ENCODE measurements at places on chromosomes 16 and 17.

DNA sequence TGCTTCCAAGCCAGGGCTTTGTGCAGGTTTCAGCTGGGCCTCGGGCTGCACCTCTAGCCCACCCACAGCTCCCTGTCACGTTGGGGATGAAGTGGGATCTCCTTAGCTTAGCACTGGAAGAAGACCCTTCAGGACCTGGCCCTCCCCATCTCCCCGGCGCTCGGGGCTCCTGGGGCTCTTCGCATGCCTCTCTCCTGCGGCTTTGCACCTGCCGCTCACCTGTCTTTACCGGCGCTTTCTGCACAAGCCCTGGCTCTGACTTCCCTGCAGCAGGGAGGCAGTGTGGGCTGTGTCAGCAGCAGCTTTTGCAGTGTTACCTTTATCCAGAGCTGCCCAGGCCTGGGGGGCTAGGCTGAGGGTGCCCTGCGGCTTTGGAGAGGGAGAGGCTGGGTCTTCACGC is 52.3 kb downstream of the NT5M start:
- no peak for DNase-seq

- no peak for DNase-seq
Observed at GRCh38 chr16:58324792-58325191, 30.0 kb upstream of the PRSS54 start.

DNA sequence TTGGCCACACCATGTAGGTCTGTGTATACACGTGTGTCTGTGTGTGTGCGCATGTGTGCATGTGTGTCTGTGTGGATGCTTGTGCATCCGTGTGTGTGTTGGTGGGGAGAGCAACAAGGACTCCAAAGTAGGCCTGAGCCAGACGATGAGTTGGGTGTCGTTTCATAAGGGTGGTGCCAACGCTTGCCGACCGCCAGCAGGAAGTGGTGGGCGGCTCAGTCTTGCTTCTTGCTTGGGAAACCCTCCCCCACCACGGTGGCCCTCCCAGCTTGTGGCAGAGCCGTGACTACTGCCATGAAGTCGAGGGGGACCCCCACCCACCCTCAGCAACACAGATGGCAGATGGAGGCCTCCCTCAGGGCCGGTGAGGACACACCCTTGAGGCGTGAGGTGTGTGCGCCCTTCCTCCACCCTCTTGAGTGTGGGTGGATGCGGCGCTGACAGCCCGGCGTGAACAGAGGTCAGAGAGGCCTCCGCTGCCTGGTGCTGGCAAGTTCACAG is 17.5 kb downstream of the SBK1 start:
- peak; percentile 80 for DNase-seq

GRCh38 chr16:59330019-59330670 is 596.0 kb upstream of the GOT2 start:
- no peak for DNase-seq
